ENCODE measurements at places on chromosomes 5 and 9.

- peak; percentile 75 for DNase-seq
These were observed 526.9 kb upstream of the KLF4 start for GRCh38 chr9:108016446-108016845.

DNA sequence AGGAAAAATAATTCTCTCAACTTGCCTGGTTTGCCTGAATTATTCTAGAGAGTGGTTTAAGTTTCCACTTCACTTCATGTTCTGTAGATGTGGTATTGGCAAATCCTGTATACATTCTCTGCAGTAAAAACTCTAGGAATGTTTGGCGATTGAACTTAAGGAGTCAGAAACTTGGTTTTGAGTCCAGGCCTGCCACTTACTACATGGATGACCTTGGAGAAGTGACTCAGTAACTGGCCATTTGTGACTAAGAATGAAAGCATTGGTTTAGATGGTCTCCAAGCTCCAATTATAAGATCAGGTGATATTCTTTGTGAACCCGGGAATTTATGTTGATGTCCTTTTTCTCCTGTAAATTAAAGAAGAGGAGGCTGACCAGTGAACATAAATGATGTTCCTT lies 233.8 kb downstream of the GAS1 start:
- no peak for DNase-seq

DNA sequence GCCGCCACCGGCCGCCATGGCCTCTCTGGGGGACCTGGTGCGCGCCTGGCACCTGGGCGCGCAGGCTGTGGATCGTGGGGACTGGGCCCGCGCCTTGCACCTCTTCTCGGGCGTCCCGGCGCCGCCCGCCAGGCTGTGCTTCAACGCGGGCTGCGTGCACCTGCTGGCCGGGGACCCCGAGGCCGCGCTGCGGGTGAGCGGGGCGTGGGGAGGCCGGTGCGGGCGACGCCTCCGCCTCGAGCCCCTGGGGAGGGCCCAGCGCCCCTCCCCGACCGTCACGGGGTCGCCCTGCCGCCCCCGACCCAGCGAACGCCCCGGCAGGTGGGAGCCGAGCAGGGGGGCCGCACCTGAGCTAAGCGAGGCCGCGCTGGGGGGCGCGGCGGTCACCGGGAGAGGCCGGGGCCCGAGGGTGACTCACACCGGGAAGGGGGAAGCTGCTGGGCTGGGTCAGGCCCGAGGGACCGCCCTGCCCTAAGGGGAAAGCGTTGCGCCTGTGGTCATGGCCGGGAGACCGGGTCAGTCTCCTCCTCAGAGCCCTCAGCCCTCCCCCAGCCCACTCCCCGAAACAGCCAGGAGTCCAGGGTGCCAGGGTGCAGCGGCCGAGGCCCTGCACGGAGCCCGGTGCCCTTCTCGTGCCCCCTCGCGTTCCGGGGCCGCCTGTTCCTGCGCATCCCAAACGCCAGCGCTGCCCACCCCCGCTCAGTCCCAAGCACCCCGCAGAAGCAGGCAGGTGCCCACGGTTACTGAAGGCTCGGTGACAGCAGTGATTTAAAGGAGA lies 510 bp downstream of the NOXA1 start:
- no peak for DNase-seq

DNA sequence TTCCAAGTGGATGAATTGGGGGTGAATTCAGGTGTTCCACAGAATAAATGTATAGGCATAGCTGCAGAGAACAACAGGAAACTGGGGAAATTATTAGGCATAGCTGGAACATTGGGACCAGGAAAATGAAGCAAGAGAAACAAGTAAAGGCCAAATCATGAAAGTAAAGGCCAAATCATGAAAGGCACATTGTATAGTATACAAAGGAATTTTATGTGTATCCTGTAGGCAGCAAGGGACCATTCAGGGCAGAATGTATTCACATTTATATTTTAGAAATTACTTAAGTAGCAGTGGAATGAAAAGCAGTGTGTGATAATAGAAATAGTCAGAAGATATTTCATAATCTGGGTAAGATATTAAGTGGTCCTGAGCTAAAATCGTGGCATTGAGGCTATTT lies 127.3 kb upstream of the GRHPR start:
- DNase-seq: no peak

DNA sequence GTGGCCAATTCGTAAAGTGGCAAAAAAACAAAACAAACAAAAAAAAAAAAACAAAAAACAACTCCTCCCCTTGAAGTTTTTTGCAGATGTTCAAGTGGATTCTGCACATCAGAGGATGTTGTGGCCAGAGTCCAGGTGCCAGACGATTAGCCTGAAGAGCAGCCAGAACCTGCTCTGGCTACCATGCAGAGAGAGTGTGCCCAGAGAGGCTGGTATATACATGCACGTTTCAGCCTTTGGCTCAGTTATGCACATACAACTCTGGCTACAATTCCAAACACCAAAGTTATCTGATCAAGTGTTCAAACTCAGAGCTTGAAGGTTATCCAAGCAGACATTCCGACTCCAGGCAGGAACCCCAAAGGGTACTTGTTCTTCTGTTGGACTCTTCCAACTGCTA lies 34.7 kb downstream of the GGTA1 start:
- no peak for DNase-seq

Measured in NCI-H526 treated with DMSO at 0.1 percent for 48 hours (cell line).